Hypothalamus (tissue), 51 donors: ENCODE measurements at places on chromosomes 16 and 17.

DNA sequence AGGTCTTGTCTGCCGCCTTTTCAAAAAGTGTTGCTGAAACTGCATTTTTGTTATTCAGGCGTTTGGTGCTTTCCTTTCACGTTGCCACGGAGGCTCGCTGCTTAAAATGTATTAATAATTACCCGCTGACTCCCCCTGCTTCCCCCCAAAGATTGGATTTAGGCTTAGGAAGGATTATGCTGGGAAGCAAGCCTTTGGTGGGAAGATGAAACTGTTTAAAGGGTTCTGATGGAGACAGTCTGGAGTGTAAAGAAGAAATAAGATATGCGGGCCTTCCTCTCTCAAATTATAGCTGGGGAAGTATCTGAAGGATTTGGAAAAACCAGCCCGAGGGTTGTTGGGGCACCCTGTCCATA is 1.1 kb downstream of the KSR1 start:
- DNase-seq = no peak

- no peak for DNase-seq
Measured at GRCh38 chr16:30603945-30604315, 6.3 kb downstream of the ZNF689 start.

DNA sequence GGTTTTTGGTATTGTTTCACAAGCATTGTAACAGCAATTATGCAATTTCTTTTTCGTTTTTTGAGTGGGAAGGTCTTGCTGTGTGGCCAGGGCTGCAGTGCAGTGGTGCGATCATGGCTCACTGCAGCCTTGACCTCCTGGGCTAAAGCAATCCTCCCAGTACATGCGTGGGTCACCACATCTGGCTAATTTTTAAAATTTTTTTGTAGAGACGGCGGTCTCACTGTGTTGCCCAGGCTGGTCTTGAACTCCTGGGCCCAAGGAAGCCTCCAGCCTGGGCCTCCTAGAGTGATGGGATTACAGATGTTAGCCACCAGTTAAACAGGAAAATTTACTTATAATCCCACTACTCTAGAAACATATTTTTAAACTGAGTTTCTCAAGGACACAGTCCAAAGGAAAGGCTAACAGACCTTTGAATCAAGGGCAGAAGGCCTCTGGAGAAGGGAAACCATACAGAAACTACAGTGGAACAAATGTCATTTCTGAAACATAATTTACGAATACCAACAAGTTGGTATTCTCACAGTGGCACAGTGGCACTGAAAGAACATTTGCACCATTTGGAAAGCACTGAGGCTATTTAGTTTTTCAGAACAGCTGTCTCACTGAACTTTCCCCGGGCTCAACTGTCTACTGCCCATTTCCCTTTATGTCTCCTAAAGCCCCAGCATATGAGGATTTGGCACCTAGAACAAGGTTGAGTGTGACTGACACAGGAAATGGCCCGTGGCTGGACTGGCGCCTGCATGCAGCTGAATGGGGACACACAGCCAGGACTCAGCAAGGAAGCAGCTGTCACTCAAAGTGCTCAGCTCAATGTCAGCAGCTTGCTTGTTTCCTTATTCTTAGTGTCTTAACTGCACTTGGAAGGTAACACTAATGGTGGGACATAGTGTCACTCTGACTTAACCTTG is 2.8 kb upstream of the PRKAR1A start:
- DNase-seq = peak; percentile 14

DNA sequence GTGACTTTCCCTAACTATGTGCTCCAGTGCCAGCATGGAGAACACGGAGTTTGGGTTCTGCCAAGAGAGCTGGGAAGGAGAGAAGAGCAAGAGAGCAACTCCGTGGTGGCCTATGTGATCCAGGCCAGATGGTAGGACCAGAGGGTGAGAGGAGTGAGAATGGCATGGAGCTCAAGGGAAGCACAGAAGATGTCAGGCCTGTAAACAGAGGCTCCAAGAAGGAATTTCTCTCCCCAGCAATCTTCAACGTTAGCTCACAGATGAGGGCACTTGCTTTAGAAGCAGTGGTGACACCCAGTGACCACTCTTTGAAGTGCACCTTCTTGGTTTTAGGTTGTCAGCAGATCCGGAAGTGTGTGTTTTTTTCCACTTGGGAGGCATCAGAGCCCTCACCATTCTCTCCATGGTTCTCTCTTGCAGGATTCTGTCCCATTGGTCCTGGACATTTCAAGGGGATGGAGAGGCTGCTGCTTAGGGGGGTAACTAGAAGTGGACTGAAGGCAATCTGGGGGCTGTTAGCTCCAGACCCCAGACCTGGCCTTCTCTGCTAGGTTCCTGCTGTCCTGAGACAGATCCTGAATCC is 18.1 kb upstream of the TMEM98 start:
- peak; percentile 17 for DNase-seq

DNA sequence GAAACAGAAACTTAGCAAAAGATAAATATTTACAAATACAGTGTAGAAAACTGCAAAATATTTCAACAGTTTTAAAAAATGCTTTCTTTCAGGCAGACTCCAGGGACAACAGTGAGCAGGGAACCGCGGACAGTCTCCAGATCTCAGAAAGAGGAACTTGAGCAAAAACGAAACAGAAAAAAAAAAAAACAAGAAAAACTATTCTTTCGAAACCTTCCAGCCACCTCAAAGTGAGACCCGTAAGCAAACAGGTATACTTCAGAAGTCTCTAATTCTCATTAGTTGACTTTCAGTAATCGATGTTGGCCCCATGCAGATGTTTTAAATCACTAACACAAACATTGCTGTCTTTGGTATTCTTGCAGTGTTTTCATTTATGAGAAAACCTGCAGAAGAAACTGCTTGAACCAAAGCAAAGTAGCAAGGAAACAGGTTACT is 15.7 kb upstream of the CCL1 start:
- DNase-seq = no peak
